ENCODE measurements at places on chromosomes 6 and 20.

GRCh38 chr20:51514249-51514648 is 28.3 kb downstream of the NFATC2 start:
- DNase-seq = no peak

- no peak for DNase-seq
Observed at GRCh38 chr6:54465649-54466300, 157.5 kb downstream of the TINAG start.

- no peak for DNase-seq
Observed at GRCh38 chr6:109240370-109241084, 141.7 kb downstream of the CD164 start.

DNA sequence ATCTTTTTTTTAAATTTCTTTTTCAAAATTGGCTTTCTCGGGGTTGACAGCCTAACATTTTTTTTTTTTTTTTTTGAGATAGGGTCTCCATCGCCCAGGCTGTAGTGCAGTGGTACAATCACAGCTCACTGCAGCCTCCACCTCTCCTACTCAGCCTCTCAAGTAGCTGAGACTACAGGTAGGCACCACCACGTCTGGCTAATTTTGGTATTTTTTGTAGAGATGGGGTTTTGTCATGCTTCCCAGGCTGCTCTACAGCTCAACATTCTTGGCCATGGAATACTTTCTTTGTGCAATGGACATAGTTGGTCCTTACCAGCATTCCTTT is 6.4 kb upstream of the CTNNBL1 start:
- no peak for DNase-seq

DNA sequence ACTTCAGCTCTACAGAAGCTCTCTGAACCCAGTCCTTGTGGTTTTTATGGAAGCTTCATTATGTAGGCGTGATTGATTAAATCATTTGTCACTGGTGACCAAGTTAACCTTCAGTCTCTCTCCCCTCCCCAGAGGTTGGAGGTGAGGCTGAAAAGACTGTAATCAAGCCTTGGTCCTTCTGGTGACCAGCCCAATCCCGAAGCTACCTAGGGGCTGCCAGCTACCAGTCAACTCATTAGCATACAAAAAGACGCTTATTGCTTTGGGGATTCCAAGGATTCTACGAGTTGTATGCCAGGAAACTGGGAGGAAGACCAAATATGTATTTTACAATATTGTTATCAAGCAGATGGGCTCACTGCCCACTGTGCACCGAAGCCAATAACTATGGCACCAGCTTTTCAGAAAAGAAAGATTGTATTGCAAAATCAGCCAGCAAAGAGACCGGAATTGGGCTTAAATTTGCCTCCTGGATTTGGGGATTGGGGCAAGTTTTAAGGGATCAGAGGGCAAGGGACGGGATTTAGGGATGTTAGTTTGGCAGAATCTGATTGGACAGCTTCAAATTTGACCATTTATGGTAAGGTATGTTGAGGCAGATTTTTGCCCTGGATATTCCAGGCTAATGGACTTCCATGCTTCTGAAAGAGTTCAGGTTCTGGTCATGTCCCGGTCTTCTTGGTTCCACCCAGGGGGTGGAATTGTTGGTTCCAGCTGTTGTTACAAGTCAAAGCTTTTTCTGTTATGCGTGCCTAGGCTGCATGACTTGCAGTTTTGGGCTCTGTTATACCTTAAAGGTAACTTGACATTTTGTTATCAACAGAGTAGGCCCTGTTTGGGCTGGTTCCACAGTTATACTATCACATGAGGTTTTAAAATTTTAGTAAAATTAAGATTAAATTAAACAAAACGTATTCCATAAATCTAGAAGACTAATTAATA is 167.4 kb downstream of the COL9A1 start:
- DNase-seq = no peak

DNA sequence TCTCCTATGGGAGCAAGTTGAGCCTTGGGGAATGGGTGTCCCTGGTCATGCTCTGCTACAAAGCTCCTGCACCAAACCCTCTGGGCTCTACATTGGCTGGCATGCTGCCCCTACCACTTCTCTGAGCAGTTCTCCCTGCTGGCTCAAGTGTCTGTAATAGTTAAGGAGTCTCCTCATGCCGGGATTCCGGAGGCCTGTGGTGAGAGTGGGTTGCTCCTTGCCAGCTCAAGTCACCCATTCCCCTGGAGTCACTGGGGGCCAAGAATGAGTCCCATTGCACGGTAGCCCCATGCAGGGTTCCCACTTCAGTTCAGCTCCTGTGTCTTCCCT is 173.9 kb downstream of the PRDM13 start:
- DNase-seq = no peak

GRCh38 chr20:46681032-46681854 is 8.0 kb downstream of the TP53RK start:
- no peak for DNase-seq

DNA sequence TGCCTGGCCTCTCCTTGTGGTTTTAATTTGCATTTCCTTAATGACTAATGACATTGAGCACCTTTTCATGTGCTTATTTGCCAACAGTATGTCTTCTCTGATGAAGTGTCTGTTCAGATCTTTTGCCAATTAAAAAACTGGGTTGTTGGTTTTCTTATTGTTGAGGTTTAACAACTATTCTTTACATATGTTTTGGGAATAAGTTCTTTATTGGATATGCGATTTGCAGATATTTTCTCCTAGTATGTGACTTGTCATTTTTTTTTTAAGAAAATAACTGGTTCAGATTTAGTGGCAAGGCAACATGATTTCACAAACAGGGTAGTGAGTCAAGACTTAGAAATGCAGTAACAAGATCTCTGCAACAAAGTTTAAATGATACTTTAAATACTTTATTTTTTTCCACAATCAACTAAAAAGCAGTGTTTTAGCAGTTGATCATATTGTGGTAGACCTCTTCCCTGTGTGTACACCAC is 67.8 kb downstream of the TIAM2 start:
- DNase-seq = peak; percentile 83

DNA sequence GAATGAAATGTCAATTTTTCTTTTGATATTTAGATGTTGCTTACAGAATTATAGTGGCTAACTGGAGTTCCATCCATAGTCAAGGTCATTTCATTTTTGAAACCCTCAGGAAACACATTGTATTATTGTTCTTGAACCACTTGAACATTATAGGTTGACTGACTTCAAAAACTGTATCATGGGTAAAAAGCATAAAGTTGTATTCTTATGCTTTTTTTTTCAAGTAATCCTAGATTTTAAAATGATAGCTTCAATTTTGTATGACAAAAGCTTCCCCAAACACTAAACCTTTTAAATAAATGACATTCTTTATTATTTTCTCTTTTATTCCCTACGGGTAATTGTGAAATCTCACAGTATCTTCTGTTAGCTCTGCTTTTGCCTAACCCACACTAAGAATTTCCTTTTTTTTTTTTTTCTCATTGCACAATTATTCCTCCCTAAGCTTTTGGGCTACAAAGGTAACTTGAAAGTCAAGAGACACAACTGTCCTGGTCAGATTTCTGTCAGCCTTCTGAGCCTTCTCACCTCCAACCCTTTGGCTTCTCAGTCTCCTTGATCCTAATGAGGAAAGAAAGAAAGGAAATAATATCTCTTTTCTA is 36.9 kb upstream of the LAMA4 start:
- no peak for DNase-seq

GRCh38 chr6:121540210-121540609 is 104.8 kb downstream of the GJA1 start:
- no peak for DNase-seq

- DNase-seq = no peak
Observed at GRCh38 chr6:62803094-62803493, 408.2 kb upstream of the FKBP1C start.

- no peak for DNase-seq
Observed at GRCh38 chr6:4896401-4896800, 107.4 kb downstream of the RPP40 start.

- DNase-seq = no peak
Observed at GRCh38 chr20:62922451-62922921, 3.8 kb downstream of the DIDO1 start.

- DNase-seq = no peak
Observed at GRCh38 chr6:166423781-166424180, 41.0 kb upstream of the MPC1 start.

DNA sequence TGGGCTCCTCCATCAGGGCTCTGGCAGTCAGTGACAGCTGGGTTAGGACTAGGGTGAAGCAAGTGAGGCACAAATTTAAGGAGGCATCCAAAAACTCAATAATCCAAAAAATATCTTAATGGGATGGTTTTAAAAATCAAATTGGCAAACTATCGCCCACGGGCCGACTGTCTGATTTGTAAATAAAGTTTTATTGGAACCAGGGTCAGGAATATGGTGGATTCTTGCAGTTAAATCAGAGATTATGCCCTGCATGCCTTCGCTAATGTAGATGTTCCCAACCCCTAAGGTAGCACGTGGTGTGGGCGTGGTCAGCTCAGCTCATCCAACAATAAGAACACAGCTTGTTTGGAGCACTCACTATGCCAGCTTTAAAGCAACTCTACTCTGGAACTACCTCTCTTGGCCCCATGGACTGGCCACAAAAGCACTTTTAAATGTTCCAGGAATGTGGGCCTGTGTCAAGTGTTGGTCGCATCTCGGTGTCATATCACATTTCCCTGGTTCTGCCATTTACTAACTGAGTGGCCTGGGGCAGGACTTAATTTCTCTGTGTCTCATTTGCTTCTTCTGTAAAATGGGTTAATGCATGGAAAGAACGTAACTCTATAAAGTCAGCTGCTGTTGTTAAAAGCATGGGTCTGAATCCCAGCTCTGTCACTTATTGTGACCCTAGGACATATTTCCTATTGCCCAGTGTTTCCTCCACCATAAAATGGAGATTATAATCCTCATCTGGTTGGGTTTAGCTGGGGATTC is 7.0 kb downstream of the TP53RK start:
- DNase-seq = no peak

Measured in AG09309 (cell line).